T-helper 17 cell (primary cell): ENCODE measurements at places on chromosomes 2 and 18.
A peak's percentile ranks its signal among the peaks of the same experiment; 100 is the strongest.

- no peaks in the 10 kb centered on the region for H3K27me3 ChIP-seq
- no peak overlapping the region for H3K4me3 ChIP-seq
- no peak overlapping the region for H3K27ac ChIP-seq
- H3K36me3 ChIP-seq, result peaks cover 2% of the 10 kb centered on the region
- DNase-seq, result no peak
- peaks cover 12% of the 10 kb centered on the region for H3K4me1 ChIP-seq
These were observed 447.0 kb upstream of the ID2 start for GRCh38 chr2:8234757-8235374.

DNA sequence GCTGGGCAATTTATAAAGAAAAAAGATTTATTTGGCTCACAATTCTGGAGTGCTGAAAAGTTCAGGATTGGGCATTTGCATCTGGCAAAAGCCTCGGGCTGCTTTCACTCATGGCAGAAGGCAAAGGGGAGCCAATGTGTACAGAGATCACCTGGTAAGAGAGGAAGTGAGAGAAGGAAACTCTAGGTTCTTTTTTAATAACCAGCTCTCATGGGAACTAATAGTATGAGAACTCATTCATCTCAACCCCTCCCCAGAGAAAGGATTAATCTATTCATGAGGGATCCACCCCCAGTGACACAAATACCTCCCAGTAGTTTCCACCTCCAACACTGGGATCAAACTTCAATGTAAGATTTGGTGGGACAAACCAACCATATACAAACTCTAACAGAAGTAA is 129.0 kb downstream of the EVA1A start:
- no peak overlapping the region for H3K27ac ChIP-seq
- no peak overlapping the region for H3K4me3 ChIP-seq
- H3K27me3 ChIP-seq, result peaks cover 51% of the 10 kb centered on the region
- H3K4me1 ChIP-seq, result no peaks in the 10 kb centered on the region

DNA sequence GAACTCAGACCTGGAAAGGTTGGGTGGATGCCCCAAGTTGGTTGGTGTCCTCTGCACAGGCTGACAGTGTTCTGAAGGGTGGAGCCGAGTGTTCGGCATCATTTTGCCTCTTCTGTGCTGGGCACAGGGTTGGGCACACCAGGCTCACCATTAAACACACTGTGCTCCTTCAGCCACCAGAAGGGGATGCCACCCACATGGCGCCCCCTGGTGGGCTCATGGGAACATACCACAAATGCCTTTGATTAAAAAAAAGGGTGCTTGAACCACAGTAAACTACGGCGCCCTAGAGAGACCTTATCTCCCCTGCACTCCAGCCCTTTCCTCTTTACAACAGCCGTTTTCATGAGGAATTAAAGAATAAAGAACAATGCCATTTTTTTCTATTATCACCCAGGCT is 89.4 kb downstream of the CELF4 start:
- no peak overlapping the region for H3K27ac ChIP-seq
- peaks cover 35% of the 10 kb centered on the region for H3K27me3 ChIP-seq
- H3K4me1 ChIP-seq, result no peaks in the 10 kb centered on the region
- no peak overlapping the region for H3K4me3 ChIP-seq
- DNase-seq, result no peak

DNA sequence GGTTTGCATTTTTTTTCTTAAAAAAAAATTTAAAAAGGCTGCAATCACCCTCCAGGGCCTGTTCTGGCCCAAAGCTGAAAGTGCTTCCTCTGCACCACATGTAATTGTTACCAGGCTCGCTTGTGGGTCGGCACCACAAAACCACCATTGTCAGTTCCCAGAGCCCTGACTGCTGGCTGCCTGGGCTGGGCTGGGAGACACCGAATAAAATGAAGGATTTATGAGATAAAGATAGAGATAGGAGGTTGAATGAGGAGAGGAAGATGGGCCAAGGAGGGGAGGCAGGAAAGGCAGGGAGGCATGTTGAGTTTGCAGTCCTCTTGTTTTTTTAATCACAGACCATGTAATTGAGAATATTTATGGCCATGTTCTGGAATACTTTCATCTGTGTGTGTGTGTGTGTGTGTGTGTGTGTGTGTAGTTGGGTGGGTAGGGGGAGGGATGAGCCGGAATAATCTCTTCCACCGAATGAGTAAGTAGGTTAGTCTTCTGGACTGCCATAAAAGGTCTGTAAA is 14.7 kb downstream of the NRP2 start:
- no peaks in the 10 kb centered on the region for H3K36me3 ChIP-seq
- no peak overlapping the region for H3K27ac ChIP-seq
- no peak overlapping the region for H3K4me3 ChIP-seq
- no peak for DNase-seq
- no peaks in the 10 kb centered on the region for H3K4me1 ChIP-seq
- H3K27me3 ChIP-seq, result peaks cover 17% of the 10 kb centered on the region

GRCh38 chr18:47775961-47776360 is 154.5 kb downstream of the SMAD2 start:
- H3K4me3 ChIP-seq, result no peak overlapping the region
- no peaks in the 10 kb centered on the region for H3K36me3 ChIP-seq
- peaks cover 2% of the 10 kb centered on the region for H3K4me1 ChIP-seq
- DNase-seq, result no peak

DNA sequence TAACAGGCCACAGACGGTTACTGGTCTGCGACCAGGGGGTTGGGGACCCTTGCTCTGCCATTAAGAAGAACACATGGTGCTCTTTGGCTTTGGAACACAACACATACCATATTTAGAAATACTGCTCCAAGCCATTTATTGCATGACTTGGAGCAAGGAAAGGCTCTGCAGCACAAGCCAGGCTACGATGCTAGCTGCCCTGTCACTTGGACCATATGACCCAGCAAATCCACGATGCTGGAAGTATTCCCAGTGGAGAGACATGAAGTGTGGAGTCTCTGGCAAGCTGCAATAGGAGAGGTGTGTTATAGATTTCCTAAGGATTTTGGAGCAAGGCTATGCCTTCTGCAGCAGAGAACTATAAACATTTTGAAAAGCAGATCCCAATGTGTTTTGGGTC is 171.2 kb downstream of the HAUS1 start:
- H3K27me3 ChIP-seq, result no peaks in the 10 kb centered on the region
- no peak overlapping the region for H3K4me3 ChIP-seq
- no peak for DNase-seq
- H3K36me3 ChIP-seq, result peaks cover 5% of the 10 kb centered on the region

GRCh38 chr2:133817680-133818566 is 249.7 kb upstream of the NCKAP5 start:
- no peak for DNase-seq
- no peaks in the 10 kb centered on the region for H3K4me1 ChIP-seq
- no peak overlapping the region for H3K27ac ChIP-seq
- no peak overlapping the region for H3K4me3 ChIP-seq
- H3K27me3 ChIP-seq, result peaks cover 49% of the 10 kb centered on the region
- no peaks in the 10 kb centered on the region for H3K36me3 ChIP-seq

DNA sequence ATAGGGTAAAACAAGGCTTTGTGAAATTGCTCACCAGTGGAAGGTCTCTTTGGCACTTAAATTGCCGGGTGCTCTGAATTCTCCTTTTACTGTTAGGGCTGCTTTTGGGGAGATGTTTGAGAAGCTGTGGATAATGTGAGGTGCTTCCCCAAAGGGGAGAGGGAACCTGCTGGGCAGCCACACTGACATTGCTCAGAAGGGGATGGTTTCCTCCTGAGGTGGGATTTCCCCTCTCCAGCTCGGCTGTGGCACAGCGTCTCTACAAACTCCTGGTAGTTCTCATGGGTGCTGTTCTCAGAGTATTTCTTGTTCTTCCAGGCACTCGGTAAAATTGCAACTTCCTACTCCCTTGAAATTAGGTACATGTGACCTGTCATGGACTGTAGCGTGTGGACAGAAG is 124.2 kb downstream of the LPIN1 start:
- H3K4me3 ChIP-seq, result no peak overlapping the region
- DNase-seq, result no peak
- H3K27ac ChIP-seq, result peak overlapping the region; percentile 19
- no peaks in the 10 kb centered on the region for H3K36me3 ChIP-seq
